Sigmoid colon (tissue), 7 donors: ENCODE measurements at places on chromosomes 2 and 18. TPM values are rescaled to one million over a fixed set of nuclear protein-coding genes. Genes with fewer than 3 reads are reported as not detected.
A peak's percentile ranks its signal among the peaks of the same experiment; 100 is the strongest.

DNA sequence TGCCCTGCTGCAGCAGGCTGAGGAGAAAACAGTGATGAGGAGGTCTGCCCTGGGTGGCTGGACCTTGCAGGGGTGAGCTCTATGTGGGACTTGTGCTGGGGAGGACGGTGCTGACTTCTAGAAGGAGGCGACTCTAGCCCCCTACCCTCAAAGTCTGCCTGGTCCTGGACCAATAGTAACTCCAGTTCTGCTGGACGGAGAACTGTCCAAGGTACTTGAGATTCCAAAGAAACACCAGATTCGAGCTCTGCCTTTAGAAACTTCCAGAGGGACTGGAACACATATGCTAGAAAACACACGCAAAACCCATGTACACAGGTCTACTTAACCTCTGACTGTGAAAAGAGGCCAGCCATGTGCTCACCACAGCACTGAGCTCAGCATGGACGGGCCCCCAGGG is 260.6 kb downstream of the TWIST2 start:
- no peak overlapping the region for H3K4me3 ChIP-seq
- no peaks in the 10 kb centered on the region for H3K27me3 ChIP-seq
- peaks cover 31% of the 10 kb centered on the region for H3K36me3 ChIP-seq
- DNase-seq, result no peak
- peak overlapping the region; percentile 96 for H3K27ac ChIP-seq

- no peaks in the 10 kb centered on the region for H3K36me3 ChIP-seq
- H3K27me3 ChIP-seq, result no peaks in the 10 kb centered on the region
- H3K4me1 ChIP-seq, result no peaks in the 10 kb centered on the region
- no peak overlapping the region for H3K4me3 ChIP-seq
Observed at GRCh38 chr2:236130349-236130998, 37.7 kb downstream of the GBX2 start.

DNA sequence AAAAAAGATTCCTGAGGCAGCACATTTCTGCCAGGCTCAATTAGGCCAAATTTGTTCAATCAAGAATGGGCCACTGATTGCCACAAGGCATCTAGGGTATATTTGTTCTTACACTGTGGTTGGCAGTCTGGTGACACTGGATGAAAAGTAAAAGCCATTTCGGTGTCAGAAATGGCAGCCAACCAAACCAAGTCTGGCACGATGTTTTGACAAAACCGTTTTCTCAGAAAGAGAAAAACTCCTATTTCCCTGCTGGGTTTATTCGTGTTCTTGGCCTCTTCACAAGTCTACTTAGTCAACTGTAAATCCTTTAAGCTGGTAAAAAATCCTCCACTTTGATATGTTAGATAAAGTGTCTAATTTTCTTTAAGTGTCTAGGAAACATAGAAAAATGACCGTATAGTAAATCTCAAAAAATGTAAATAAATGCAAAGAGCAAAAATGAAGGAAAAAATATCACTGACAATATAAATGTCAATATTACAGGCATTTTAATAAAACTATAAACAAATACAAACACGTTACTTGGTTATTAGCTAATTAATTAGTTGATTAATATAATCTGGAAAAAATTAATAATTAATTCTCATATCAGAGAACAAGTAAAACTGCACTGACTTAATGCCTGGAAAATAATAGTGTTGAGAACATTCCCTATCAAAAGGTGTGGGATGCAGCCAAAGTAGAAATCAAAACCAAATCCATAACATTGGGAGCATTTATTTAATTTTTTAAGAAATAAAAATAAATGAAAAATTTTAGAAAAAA is 182.0 kb upstream of the ZNF804A start:
- H3K27me3 ChIP-seq, result no peaks in the 10 kb centered on the region
- DNase-seq, result no peak
- no peaks in the 10 kb centered on the region for H3K4me1 ChIP-seq
- no peak overlapping the region for H3K4me3 ChIP-seq

DNA sequence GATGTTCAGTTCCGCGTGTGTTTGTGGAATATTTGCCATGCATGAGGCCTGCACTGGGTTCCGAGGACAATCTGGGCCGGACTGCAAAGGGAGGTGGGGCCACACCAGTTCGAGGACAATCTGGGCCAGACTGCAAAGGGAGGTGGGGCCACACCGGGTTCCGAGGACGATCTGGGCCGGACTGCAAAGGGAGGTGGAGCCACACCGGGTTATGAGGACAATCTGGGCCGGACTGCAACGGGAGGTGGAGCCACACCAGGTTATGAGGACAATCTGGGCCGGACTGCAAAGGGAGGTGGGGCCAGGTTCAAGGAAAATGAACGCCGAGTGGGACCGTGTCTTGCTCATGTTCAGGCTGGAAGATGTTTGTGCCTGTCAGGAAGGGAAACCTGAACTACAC is 97.8 kb upstream of the HDAC4 start:
- no peak overlapping the region for H3K4me3 ChIP-seq
- no peak for DNase-seq
- no peaks in the 10 kb centered on the region for H3K27me3 ChIP-seq
- H3K36me3 ChIP-seq, result no peaks in the 10 kb centered on the region
- H3K27ac ChIP-seq, result no peak overlapping the region

GRCh38 chr2:30990176-30990575 is 148.1 kb downstream of the GALNT14 start:
- no peak for DNase-seq
- H3K36me3 ChIP-seq, result no peaks in the 10 kb centered on the region
- no peaks in the 10 kb centered on the region for H3K4me1 ChIP-seq
- no peak overlapping the region for H3K27ac ChIP-seq

GRCh38 chr2:71923887-71924533 is 223.7 kb downstream of the CYP26B1 start:
- no peak overlapping the region for H3K4me3 ChIP-seq
- no peaks in the 10 kb centered on the region for H3K27me3 ChIP-seq
- DNase-seq, result no peak
- peak overlapping the region; percentile 74 for H3K27ac ChIP-seq

- no peaks in the 10 kb centered on the region for H3K4me1 ChIP-seq
- no peak overlapping the region for H3K4me3 ChIP-seq
- H3K27ac ChIP-seq, result no peak overlapping the region
Observed at GRCh38 chr2:59277671-59278070, 1036.5 kb upstream of the FANCL start.

DNA sequence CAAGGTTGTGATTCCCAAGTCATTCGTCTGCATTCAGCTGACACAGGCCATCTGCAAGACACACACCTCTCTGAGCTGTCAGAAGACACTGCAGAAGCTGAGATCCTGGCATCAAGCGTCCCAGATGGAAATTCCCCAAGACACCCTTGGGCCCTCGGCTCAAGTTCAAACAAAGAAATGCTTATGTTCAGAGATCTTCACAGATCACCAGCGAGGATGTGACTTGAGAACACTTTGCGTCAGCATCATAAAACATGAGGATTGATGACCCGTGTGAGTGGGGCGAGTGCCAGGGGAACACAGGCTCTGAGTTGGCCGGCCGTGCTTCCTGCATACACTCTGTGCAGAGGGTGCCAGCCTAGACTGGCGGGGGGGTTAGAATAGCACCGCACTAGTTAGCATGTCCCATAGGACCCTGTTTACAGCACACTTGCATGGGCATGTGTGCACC is 36.8 kb downstream of the KCNIP3 start:
- no peaks in the 10 kb centered on the region for H3K36me3 ChIP-seq
- H3K27me3 ChIP-seq, result no peaks in the 10 kb centered on the region
- peak; percentile 97 for DNase-seq
- H3K27ac ChIP-seq, result no peak overlapping the region
- H3K4me3 ChIP-seq, result no peak overlapping the region

DNA sequence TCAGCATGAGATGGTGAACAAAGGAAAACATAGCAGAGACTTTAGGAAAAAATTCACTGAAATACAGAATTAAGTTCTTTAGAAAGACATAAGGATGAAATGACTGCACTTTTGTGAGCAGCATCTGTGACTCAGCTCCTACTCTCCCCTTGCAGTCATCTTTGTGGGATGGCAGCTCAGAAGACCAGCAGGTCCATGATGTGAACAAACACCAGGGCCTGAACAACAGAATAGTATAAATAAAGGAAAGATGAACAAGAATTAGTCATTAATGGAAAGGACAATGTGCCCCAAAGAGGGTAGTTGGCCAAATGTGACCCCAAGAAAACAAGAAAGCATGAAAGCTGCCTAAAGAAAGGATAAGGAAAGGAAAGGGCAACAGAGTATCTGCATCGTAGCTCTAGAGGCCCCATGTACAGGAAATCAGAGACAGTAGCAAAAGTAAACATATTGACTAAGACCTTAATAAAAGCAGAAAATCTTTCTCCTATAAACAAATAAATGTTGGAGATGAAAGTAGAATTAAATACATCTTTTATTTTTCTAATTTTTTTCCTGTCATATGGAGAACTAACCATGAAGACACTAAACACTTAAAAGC is 318.0 kb downstream of the ZEB2 start:
- H3K27ac ChIP-seq, result no peak overlapping the region
- H3K4me3 ChIP-seq, result no peak overlapping the region
- DNase-seq, result no peak
- H3K36me3 ChIP-seq, result no peaks in the 10 kb centered on the region

DNA sequence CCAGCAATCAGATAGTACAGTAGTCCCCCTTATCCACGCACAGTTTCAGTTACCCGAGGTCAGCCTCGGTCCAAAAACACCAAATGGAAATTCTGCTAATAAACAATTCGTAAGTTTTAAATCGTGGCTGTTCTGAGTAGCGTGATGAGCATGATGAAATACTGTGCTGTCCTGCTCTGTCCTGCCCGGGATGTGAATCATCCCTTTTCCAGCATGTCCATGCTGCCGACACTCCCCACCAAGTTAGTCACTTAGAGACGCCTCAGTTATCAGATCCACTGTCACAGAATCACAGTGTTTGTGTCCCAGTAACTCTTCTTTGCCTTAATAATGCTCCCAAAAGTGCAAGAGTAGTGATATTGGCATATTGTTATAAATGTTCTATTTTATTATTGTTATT is 62.1 kb downstream of the MEX3C start:
- H3K36me3 ChIP-seq, result no peaks in the 10 kb centered on the region
- H3K4me1 ChIP-seq, result no peaks in the 10 kb centered on the region
- no peak for DNase-seq

DNA sequence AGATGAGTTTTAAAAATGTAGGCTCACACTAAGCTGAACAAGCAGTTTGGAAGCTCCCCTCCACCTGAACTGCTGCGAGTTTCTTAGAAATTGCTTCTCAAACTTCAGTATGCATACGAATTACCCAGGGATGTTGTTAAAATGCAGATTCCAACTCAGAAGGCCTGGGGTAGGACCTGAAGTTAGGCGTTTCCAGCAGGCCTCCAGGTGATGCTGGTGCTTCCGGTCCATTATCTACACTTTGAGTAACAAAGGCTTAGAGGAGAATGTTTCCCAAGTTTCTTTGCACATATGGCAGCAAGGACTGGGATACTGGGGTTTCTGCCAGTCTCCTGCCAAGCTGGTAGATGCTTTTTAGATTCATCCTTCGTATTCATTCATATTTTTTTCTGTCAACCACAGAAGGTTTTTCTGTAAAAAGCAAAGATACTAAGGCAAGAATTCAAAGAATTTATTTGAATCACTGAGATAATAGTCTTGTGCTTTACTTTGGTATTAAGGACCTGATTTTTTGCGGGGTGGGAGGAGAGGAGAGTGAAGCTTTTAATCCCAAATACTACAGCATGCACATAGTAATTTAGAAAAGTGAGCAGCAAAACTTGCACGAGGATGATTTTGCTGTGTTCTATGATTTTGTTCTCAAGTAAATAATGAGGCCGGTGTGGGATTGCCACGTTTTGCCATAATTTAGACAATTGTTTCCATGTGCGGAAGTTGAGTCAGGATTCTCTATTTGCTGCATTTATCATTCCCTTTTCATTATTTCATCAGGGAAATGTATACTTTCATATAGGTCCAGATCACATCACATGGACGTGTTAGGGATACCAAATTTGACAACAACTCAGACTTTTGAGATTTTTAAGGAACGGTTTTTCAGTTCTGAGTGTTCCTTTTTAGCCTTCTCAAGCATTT is 137.6 kb upstream of the SPATS2L start:
- H3K27ac ChIP-seq, result no peak overlapping the region
- no peaks in the 10 kb centered on the region for H3K36me3 ChIP-seq
- H3K27me3 ChIP-seq, result no peaks in the 10 kb centered on the region
- H3K4me3 ChIP-seq, result no peak overlapping the region
- no peak for DNase-seq
- no peaks in the 10 kb centered on the region for H3K4me1 ChIP-seq

GRCh38 chr2:24820175-24820513 is 26.9 kb downstream of the CENPO start:
- H3K27me3 ChIP-seq, result no peaks in the 10 kb centered on the region
- H3K4me3 ChIP-seq, result no peak overlapping the region
- H3K27ac ChIP-seq, result no peak overlapping the region

DNA sequence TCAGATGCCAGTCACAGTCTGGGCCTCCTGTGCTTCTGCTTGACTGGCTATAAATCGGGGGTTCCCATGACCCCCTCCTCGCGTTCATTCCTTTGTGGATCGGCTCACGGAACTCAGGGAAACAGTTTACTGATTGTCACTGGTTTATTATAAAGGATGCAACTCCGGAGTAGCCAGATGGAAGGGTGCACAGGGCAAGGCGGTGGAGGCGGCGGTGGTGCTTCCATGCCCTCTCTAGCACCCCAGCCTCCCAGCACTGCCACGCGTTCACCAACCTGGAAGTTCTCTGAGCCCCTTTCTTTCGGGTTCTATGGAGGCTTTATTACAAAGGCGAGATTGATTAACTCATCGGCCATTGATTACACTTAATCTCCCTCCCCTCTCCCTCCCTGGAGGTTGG is 15.6 kb downstream of the LPIN1 start:
- peaks cover 9% of the 10 kb centered on the region for H3K4me1 ChIP-seq
- H3K36me3 ChIP-seq, result peaks cover 19% of the 10 kb centered on the region
- no peak overlapping the region for H3K27ac ChIP-seq
- no peaks in the 10 kb centered on the region for H3K27me3 ChIP-seq
- no peak overlapping the region for H3K4me3 ChIP-seq

DNA sequence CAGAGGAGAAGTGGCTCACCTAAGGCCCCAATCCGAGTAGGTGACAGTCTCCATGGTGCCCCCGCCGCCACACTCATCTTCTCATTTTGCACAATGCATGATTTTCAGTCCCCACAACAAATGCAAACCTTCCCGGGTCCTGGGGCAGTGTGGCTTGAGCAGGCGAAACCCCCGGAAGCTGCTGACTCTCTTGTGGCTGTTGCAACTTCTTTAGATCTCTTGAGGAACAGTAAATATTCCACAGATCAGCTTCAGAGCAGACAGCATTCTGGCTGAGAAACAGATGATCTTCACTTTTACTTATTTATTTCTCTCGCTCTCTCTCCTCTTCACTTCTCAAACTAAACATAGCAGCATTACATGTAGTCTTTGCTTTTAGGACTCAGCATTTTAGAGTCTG is 51.9 kb downstream of the ASAP2 start:
- no peaks in the 10 kb centered on the region for H3K36me3 ChIP-seq
- H3K27ac ChIP-seq, result peak overlapping the region; percentile 77
- no peaks in the 10 kb centered on the region for H3K27me3 ChIP-seq
- H3K4me3 ChIP-seq, result no peak overlapping the region
- no peak for DNase-seq

GRCh38 chr2:205682239-205682970 is at the start of gene NRP2:
NRP2 (plus strand) TSS chr2:205682501; CDS start chr2:205683291, 790 bp downstream.
- no peaks in the 10 kb centered on the region for H3K27me3 ChIP-seq
- peak within 1 kb of the TSS; percentile 95 for H3K27ac ChIP-seq
- peak; percentile 98 for DNase-seq
- peaks cover 27% of the 10 kb centered on the region for H3K4me1 ChIP-seq
- peak within 1 kb of the TSS; percentile 87 for H3K4me3 ChIP-seq

- H3K4me3 ChIP-seq, result no peak overlapping the region
- no peak overlapping the region for H3K27ac ChIP-seq
- H3K4me1 ChIP-seq, result peaks cover 8% of the 10 kb centered on the region
Observed at GRCh38 chr2:231383416-231384108, 11.9 kb upstream of the B3GNT7 start.

GRCh38 chr18:79260510-79260909 is 135.2 kb upstream of the NFATC1 start:
- no peaks in the 10 kb centered on the region for H3K4me1 ChIP-seq
- H3K36me3 ChIP-seq, result no peaks in the 10 kb centered on the region
- H3K27ac ChIP-seq, result no peak overlapping the region
- no peak overlapping the region for H3K4me3 ChIP-seq

Gene TRMT61B
- polyA plus RNA-seq, result 10.9 TPM

Gene AMER3
- 0.28 TPM for polyA plus RNA-seq

Gene SCN1A
- not detected for polyA plus RNA-seq
